ENCODE measurements at places on chromosomes 1 and 21.

DNA sequence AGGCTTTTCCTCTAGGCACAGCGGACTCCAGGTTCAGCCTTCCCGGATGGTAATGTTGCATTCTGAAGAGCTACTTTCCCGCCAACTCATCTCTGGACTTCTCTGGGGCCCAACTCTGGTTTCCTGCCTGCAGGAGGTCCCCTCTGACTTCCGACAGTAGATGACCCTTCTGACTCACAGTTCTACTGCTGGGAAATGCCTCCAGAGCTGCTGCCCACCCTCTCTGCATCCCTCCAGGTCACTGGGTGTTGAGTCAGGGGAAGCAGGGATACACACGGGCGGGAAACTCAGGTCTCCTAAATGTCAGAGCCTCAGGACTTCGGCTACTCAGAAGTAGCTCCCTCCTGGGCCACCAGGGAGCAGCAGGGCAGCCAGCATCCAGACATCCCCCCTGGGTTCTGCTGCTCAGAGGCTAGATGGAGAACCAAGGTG, 2.1 kb upstream of the KIF21B start:
- peak; percentile 40 for DNase-seq

DNA sequence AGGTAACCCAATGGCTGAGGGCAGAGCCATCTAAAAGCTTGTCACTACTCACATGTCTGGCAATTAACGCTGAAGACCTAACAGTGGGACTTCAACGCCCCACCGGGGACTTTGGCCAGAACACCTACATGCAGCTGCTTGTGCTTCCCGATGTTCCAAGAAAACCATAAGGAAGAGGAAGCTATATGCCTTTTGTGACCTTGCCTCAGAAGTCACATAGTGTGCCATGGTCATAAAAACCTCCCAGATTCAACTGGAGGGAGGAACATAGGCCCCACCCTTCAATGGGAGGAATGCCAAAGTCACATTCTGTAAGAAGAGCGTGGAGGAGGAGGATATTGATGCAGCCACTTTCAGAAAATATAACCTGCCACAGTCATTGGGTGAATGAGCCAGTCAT, 147.8 kb upstream of the MAGI3 start:
- DNase-seq = no peak

DNA sequence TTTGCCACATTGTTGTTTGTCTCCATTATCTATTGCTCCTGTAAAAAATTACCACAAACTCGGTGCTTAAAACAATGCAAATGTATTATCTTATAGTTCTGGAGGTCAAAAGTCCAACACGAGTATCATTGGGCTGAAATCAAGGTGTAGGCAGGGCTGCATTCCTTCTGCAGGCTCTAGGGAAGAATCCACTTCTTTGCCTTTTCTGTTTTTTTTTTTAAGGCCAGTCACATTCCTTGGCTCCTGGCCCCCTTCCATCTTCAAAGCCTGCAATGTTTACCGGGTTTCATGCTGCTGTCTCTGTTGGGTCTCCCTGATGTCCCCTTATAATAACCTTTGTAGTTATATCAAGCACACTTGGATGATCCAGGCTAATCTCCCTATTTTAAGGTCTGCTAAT, 212.7 kb downstream of the PTBP2 start:
- no peak for DNase-seq

DNA sequence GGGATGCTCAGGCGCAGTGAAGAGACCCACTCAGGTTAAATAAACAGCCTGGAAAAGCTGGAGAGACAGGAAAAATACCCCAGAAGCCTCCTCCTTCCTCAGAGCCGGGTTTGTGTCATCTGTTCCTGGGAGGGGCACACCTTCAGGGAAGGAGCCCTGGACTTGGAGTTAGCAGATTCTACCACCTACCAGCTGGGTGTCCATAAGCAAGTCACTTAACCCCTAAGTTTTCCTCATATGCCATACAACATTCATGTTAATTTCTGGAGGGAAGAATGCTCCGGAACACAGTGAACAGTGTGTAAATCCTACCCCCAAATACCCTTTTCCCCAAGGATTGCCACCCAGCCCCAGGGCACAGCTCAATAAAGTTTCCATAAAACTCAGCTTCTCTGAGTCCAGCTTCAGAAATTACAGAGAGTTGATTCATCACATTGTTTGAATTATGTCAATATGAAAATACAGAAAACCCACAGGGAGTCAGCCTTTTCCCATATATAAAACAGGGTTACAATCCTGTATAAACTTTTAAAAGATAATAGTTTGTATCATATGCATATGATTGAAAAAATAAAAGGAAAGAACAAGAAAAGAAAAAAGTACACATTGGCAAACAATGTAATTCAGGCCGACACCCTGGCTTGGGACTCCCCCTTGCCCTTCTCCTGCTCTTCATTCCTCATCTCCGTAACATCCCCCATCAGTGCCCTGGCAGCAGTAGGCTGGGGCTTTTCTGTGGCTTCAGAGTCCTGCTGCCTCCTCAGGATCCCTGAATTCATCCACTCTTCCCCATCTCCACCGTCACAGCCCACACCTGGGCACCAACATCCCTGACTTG, 291.8 kb upstream of the USP24 start:
- no peak for DNase-seq

GRCh38 chr1:45493116-45493697, 2.2 kb upstream of the TESK2 start:
- no peak for DNase-seq

- DNase-seq = no peak
These were observed 148.7 kb upstream of the SPAG17 start for GRCh38 chr1:118333601-118334210.

DNA sequence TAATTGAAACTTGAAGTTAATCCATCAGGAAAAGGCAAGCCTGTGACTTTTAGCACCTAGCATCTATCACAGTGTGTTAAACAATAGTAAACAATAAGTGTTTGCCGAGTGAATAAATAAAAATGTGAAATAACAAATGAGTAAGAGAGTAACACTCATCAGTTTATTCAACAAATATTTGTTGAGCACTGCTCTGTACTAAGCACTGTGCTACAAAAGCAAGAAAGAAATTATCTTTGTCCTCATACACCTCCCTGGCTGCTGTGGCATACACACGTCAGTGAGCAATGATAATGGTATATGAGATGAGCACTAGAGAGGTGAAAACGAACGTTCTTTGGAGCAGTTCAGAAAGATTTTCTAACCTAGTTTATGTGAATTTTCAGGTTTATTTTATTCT, 295.0 kb upstream of the LRRC7 start:
- no peak for DNase-seq

- no peak for DNase-seq
These were observed 75.6 kb upstream of the ADAM30 start for GRCh38 chr1:119971710-119972570.

- DNase-seq = peak; percentile 95
These were observed 23.1 kb upstream of the TNFRSF1B start for GRCh38 chr1:12143631-12144155.

- peak; percentile 97 for DNase-seq
These were observed 32.3 kb downstream of the CCN1 start for GRCh38 chr1:85612704-85613361.

GRCh38 chr1:19582318-19582717, 61.8 kb upstream of the NBL1 start:
- no peak for DNase-seq

GRCh38 chr21:33370305-33370704, 32.9 kb upstream of the IFNGR2 start:
- DNase-seq = no peak

DNA sequence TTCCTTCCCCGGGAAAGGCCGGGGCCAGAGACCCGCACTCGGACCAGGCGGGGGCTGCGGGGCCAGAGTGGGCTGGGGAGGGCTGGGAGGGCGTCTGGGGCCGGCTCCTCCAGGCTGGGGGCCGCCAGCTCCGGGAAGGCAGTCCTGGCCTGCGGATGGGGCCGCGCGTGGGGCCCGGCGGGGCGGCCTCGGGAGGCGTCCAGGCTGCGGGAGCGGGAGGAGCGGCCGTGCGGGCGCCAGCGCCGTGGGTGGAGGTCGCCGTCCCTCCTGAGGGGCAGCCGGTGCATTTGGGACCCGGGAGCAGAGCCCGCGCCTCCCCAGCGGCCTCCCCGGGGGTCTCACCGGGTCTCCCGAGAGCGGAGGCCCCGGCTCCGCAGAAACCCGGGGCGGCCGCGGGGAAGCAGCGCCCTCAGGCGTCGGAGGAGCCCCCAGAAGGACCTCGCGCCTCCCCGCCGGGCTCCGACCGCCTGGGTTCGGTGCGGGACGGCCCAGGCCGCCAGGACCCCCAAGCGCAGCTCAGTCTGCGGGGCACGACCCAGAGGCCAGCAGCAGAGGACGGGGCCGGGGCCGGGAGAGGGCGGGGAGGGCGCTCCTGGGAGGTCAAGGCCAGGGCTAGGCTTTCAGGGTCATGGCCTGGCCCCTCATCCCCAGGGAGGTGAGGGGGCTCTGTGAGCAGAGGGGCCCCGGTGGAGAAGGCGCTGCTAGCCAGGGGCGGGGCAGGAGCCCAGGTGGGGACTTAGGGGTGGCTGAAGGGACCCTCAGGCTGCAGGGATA, 7.2 kb upstream of the SLX9 start:
- DNase-seq = no peak

GRCh38 chr1:14321422-14321821, 277.1 kb upstream of the KAZN start:
- no peak for DNase-seq

GRCh38 chr1:233700338-233700737, 86.4 kb downstream of the KCNK1 start:
- DNase-seq = no peak

DNA sequence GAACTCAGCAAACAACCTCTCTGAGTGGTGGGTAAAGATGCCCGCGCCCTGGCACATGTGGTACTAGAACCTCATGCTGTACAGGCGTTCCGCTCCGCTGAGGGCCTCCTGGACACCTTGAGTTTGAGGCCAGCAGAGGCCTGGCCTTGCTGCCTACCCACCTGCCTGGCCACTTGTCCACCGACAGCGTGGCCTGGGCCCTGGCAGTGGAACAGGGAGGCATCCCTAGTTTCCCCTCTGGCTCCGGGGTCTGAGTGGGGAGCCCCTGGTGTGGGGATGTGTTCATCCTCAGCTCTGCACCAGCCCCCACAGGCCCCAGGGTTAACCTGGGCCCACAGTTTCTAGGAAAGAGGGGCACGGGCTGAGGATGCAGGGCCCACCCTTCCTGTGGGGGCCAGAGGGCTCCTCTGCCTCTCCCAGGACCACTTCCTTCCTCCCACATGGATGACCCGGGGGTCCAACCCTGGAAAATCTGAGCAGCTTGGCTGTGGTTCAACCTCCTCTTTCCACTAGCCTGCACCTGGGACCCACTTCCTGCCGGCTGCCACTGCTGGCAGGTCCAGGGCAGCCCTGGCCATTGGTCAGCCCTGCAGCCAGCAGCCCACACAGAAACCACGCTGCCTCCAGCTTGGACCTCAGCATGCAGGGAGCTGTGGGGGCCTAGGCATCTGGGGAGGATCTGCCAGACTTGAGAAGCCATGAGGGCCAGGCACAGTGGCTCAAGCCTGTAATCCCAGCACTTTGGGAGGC, 53.3 kb upstream of the COL18A1 start:
- no peak for DNase-seq

- DNase-seq = no peak
These were observed 9.8 kb upstream of the KCNA3 start for GRCh38 chr1:110684491-110684890.

- peak; percentile 100 for DNase-seq
These were observed at the start of gene TDRKH for GRCh38 chr1:151790071-151790939. TDRKH (minus strand) TSS chr1:151790500; CDS start chr1:151783022, 7,478 bp downstream.

GRCh38 chr1:12757836-12758235, 11.8 kb downstream of the CFAP107 start:
- no peak for DNase-seq

DNA sequence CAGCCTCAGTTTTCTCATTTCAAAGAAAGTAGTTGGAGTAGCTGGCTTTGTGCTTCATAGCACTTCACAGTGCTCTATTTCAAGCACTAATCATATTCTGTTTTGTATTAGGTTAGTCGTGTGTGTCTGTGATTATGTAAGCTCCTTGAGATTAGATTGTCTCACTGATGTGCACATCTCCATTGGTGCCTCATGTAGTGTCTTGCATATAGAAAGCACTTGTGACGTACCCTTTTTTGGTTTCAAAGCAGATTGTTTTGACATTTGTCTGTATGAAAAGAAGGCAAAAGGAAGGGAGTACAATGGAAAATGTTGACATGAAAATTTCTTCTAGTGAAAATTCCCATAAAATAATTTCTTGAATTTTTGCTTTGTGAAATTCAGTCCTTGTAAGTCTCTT, 13.9 kb downstream of the BTBD8 start:
- DNase-seq = no peak

DNA sequence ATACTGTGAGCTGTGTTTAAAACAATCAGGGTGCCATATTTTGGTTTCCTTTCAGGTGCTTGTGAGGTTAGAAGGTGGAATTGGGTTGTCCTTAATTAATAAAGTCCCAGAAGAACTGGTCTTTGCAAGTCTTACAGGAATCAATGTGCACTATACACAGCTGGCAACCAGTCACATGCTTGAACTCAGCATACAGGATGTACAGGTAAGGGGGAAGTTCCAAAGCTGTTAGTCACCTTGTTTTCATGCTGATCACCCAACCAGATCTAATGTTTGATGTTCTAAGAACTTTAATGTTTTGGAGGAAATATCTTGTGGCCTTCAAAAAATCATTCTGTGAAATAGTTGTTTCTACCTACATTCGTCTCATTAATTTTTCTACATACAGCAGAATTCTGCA, 156.3 kb downstream of the VPS13D start:
- DNase-seq = peak; percentile 26

DNA sequence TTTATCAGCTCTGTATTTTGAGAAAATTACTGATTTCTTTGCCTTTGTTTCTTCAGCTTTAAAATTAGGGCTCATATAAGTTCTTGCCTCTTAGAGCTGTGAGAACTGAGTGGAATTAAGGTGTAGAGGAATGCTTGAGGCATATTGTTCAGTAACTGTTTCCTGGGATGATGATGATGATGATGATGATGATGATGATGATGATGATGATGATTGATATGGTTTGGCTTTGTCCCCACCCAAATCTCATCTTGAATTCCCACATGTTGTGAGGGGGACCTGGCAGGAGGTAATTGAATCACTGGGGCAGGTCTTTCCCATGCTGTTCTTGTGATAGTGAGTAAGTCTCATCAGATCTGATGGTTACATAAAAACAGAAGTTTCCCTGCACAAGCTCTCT, 118.7 kb downstream of the CHRM3 start:
- DNase-seq = no peak

DNA sequence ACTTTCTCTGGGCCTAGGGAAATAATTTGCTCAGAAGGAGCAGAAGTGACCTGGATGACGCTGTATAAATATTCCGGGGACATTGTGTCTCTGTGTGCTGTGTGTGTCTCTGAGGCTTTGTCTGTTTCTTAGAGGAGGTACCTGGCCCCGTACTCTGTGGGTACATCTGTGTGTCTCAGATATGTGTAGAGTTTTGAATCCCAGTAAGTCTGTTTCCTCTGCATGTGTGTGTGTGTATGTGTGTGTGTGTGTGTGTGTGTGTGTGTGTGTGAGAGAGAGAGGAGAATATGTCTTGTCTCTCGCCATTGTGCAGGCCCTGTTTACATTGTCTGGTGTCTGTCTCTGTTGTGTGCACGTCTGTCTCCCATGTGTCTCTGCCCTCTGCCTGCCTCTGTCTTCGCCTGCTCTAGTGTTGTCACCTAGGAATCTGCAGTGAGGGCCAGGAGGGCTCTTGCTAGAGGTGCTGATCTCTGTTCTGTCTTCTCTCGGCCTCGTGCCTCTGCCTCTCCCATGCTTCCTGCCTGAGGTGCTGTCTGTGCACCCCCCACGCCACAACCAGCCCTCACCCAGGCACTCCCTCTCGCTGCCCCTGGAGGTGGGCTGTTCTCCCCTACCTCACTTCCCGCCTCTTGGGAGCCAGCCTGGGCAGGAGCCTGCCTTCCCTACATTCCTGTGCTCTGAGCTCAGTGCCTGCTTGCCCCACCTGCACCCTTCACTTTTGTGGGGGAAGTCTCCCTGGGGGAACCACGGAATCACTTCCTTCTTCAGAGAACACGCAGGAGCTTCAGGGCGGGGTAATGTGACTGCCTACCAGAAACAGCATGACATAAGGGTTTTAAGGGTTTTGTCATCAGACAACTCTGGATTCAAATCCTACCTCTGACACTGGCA, 5.9 kb downstream of the MAP7D1 start:
- peak; percentile 43 for DNase-seq

Measured in astrocyte (in vitro differentiated cells and primary cell).